Astrocyte of the spinal cord (primary cell): ENCODE measurements at places on chromosomes 3 and 15.

DNA sequence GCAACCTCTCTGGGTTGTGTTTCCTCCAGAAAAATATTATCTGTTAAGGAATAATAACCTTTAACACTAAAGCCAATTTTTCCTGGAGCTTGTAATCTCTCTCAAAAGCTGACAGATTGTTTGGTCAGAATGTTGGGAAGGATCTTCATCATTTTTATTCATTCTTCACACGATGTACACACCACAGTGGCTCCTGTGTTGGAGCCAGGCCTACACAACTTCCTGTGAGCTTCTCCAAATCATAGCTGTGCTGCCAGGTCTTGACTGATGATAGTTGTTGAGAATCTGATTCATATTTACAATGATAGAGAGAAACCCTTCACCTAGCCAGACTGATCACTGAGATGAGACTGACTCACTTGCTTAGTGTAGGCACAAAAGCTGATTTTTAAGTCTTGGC is 151.0 kb upstream of the ROBO2 start:
- no peak for DNase-seq

DNA sequence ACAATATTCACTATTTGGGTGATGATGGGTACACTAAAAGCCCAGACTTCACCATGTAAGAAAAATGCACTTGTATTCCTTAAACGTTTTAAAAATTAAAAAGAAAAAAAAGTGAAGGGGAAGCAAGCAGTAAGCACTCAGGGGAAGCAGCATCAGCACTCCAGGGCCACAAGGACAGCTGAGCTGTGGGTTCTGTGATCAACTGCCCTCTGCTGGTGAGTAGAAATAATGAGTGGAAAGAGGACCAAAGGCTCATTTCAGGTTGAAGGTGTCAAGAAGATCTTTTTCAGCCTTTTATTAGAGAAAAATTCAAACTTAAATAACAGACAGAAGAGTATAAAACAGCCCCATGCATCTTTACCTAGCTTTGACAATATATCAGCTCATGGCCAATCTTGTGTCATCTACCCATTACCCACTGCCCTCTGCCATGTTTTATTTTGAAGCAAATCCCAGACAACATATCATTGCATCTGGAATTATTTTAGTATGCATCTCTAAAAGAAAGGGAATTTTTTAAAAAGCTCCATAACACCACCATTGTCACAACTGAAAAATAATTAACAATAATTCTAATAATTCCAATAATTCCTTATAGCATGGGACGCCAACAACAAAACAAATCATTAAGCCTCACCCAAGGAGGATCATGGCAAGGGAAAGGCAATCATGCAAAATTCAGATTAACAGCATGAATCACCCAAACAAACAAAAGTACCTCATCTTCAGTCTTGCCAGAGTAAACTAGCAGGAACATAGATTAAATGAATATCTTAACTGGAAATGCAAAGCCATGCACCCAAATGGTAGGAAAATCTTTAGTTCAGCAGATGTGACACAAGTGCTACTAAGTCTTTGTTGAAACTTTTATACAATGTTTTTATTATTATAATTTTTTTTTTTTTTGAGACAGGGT is 42.5 kb downstream of the TAMM41 start:
- peak; percentile 46 for DNase-seq

DNA sequence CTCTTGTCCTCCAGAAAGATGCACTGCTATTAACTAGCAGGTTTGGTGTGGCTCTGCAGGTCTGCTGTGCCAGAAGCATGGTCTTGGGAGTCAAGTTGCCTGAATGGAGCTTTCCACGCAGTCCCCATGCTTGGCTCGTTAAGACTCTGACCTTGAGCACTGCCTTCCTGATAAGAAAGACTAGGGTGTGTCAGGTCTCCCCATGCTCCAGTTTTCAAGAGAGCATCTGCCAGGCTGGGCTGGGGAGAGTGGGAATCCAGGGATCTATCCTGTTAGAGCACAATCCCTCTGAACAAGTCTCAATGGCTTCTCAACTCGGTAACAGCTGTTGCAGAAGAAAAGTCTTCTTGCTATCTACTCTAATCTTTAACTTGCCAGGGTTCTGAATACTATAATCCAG is 98.2 kb downstream of the TJP1 start:
- no peak for DNase-seq

GRCh38 chr3:47414161-47414564 is 33.3 kb downstream of the PTPN23 start:
- DNase-seq, result no peak

- DNase-seq, result no peak
These were observed 81.7 kb upstream of the PLCL2 start for GRCh38 chr3:16803019-16803418.

DNA sequence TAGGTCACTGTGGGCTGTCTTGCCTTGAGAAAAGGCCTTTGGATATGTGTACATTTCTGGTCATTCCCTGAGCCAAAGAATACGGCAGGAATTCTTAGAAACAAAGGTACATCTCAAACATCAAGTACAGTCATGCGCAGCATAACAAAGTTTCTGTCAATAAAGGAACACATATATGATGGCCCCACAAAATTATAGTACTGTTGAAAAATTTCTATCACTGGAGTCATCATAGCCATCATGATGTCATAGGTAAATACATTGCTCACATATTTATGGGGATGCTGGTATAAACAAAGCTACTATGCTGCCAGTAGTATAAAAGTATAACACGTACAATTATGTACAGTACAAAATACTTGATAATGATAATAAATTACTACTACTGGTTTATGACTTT is 38.9 kb upstream of the NECTIN3 start:
- DNase-seq, result no peak

DNA sequence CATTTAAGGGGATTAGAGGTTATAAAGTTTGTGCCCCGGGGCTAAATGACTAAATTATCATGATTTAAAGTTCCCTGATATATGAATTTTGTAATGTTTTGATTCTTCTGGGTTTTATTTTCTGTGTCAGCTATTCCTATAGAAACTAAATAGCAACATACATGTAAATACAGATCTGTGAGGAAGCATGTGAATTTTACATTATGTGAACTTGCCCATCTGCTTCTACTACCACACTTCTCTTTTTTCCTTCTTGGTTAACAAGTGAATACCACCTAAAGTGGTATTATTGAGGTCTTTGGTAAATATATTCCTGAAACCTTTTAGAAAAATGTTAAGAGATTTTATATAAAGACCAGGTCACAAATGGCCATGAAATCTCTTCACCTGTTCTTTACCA is 29.3 kb downstream of the SLMAP start:
- DNase-seq, result no peak

DNA sequence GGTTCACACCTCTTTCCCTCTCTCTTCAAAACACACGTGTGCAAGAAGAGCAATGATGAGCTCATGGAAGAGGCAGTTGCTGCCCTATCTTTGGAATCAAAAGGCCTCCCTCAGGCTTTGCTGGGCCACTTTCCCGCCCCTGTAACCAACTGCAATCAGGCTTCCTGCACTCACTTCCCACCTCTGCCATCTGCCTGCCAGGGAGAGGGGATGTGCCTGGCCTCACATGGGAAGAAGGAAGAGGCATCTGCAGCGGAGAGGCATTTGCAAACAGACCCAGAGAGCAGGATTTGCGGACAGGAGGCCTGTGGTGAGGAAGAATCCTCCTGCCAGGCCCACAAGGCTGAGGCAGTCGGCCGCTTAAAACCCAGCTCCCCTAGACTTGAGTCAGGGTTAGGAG is 175.6 kb upstream of the ATP10A start:
- DNase-seq, result no peak

- no peak for DNase-seq
These were observed 532.5 kb downstream of the NAALADL2 start for GRCh38 chr3:175391601-175392000.

GRCh38 chr3:178236555-178237277 is 299.5 kb upstream of the KCNMB2 start:
- peak; percentile 16 for DNase-seq

- DNase-seq, result no peak
These were observed 101.6 kb downstream of the TMEM266 start for GRCh38 chr15:76161153-76162035.
